Cortex of kidney (tissue), 1 donor: ENCODE measurements at places on chromosomes 3 and 15.

GRCh38 chr3:189204167-189204866 lies 32.5 kb downstream of the TPRG1 start:
- no peak for DNase-seq

DNA sequence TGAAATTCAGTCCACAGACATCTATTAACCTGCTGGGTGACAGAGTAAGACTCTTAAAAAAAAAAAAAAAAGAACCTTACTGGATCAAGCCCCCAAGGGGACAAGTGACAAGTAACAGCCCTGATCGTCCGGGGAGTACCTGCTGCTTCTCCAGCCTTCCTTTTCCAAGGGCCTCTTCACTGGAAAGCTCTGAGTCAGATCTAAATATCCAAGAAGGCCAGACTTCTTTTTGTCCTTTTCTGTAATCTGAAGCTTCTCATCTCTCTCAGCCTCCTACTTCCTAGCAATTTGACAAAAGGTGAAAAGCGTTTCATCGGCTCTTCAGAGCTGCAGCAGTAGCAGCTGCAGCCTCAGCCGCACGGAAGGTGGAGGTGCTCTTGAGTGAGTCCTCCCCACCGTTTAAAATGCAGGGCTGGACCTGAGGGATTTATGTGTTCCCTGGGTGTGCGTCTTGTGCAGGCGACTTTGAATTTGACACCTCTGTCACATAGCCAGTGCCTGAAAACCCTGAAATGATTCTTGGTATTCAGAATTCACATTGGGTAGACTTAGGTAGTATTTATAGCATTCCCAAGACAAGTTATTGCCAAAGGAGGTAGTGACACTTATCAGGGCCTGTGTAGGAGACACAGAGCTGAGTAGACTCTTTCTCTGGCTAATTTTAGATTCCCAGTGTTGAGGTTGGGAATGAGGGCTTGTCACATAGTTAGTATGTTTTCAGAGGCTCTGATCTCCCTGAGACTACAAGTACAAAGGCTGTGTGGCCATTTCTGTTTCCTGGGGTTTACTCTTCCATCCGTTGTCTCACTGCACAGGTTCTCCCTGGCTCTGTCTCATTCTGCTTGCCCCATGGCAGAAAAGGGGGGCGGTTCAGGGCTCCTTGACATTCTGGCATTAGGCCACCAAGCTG lies 291.2 kb upstream of the C2CD4B start:
- DNase-seq, result no peak

DNA sequence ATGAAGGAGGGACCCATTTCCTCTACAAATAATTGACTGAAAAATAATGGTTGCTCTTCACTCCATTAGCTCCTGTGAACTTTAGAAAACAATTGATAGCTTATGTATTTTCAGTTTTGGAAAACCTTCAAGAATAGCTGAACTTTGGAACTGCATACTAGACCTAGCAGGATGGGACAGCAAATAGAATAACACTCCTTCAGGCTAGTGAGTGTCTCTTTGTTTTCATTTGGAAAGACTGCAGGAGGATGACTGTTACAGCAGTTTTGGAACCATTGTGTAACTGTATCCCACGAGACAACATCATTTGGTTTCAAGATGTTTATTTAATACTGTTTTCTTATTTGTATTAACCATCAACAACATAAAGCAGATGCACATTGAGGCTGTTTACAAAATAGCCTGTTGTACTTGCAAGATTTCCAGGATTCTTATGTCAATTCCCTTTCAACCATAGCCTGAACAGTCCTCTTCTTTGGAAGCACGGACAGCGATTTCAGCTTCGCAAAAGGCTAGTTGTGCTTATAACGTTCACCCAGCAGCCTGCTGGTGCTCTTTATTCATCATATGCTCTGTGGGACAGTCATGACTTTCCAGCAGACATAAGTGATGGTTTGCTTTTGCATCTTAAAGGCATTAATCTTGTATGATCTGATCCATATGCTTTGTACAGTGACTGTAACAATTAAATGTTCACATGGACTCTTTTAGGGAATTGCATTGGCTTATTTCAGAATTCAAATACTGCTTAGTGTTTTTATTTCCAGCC lies 335.5 kb downstream of the IL5RA start:
- no peak for DNase-seq

DNA sequence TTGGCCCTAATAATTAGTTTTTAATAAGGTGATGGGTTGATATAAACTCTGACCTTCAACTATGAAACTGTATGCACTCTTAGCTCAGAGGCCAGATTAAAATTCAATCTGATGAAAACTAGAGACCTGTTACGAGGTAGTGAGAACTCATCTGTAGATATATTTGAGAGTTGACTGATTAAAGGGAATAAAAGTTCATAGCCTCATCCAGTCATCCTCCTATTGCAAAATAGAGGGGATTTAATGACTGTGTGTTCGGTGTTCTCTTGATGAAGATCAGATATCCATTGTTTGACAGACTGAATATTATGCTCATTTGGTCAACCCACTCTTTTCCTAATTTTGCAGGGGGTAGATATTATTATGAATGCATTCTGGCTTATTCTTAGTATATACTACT lies 23.3 kb upstream of the PLCL2 start:
- DNase-seq, result no peak

DNA sequence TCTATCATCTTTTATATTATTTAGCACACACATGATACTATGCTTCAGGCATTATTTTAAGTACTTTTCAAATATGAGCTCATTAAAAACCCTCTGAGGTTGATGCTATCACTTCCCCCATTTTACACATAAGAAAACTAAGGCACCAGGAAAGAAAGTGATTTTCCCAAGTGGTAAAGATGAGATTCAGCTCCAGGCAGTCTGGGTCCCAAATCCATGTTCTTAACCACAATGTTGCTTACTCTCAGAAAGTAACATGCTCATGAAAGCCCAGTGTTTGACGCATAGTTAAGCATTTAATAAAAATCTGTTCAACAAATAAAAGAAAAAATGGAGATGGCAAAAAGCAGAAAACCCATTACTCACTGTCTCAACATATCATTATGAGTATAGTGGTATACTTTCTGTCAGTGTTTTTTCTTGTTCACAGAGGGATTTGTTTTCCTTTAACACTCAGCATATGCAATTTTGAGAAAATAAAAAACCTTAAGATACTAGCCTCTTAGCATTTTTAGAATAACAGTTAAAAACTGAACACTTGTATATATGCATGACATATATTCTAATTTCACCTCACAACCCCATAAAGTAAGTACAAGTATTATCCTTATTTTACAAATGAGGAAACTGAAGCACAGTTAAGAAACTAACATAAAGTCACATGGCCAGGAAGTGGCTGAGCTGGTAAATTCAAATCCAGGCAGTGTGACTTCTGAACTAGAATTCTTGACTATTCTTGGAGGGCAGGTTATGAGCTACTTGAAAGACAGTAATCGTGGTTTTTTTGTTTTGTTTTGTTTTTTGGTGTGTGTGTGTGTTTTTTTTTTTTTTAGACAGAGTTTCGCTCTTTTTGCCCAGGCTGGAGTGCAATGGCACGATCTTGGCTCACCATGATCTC lies 10.4 kb downstream of the PEAK1 start:
- DNase-seq, result no peak

DNA sequence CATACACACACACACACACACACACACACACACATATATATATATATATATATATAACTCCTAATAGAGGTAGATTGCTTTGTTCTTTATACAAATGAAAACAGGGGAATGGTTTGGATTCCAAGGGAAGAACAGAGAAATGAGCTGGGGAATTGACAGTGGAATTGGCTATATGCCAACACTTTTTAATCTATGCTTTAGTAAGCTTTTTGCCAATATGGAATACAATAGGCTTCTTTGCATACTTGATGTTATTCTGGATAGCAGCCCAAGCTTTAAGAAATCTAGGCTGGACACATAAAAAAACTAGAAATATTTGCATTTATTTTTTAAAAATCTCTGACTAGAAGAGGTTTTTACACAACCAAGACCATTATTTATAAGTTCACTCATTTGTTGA lies 334.2 kb upstream of the MDFIC2 start:
- DNase-seq, result no peak

GRCh38 chr3:10806006-10806405 lies 10.0 kb upstream of the SLC6A11 start:
- no peak for DNase-seq

DNA sequence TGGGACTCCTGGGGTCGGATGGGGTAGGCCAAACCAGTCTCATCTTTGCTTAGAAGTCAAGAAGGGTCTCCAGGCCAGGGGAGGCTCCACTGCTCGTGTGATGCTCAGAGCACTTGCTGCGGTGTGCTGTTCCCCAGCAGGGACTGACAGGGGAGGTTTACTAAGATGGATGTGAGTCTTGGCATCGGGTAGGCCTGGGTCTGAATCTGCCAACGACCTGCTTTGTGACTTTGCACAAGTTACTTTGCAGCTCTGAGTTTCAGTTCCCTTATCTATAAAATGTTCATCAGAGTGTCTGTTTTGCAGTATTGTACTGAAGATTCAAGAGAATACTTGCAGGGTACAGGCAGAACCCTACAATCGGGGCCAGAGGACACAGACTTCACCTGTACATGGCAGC lies 17.3 kb upstream of the CDCP1 start:
- no peak for DNase-seq

- DNase-seq, result no peak
These were observed 329.7 kb downstream of the SI start for GRCh38 chr3:164748626-164749025.

GRCh38 chr3:59817511-59817910 lies 767.7 kb upstream of the CFAP20DC start:
- DNase-seq, result no peak

DNA sequence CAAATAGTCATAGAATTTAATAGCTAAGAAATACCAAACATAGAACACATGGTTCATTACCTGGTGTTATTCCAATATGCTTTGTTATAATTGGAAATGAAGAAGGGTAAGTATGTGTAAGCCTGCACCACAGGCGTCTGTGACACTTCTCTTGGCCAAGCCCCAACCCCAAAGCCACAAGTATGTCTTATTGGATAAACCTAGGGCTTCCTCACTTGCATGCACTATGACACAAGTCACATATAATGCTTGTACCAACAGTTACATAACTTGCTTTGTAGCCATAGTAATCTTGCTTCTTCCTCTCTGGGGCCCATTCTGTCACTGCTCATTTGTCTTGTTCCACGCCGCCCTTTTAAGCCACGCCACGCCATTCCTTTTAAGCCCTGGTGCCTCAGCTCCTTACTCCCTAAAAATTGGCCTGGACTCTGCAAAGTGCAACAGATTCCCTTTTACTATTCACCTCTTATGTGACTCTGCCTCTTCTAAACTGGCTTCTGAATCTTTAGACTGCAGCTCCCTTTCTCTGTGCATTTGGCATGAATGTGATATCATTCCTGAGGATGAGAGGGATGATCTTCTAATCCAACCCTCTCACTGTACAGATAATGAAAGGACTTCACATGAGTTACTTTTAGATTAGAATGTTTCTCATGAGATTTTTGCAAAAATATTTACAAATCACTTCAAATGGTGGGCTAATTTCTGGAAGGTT lies 48.1 kb upstream of the EPHA3 start:
- DNase-seq, result no peak

DNA sequence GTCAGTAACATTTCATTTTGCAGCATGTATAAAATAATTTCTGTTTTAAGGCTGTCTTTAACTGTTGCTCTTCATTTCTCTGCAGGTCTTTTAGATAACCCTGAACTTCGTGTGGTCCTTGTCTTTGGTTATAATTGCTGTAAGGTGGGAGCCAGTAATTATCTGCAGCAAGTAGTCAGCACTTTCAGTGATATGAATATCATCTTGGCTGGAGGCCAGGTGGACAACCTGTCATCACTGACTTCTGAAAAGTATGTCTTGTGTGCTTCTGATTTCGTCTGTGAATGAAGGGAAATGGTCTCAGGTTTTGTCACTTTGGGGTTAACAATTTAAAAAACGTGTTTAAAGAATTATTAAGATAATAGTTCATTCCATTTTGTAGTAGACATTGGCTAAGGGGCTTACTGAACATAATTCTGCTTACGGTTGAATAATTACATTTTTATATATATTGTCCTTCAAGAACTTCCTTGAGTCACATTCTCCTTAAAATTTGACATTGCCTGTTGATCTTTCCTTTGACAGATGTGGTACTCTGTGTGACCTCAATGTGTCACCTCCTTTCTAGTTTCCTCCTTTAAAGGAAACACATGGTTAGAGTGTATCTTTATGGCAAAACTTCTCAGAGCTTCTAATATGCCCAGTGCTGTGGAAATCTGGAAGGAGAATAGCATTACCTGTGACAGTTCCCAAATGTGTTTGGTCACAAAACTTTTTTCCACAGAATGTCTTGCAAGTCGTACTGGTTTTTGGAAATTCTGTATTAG lies 26.3 kb downstream of the FBXO22 start:
- no peak for DNase-seq

- no peak for DNase-seq
These were observed 14.0 kb downstream of the ARPP21 start for GRCh38 chr3:35653347-35653746.

DNA sequence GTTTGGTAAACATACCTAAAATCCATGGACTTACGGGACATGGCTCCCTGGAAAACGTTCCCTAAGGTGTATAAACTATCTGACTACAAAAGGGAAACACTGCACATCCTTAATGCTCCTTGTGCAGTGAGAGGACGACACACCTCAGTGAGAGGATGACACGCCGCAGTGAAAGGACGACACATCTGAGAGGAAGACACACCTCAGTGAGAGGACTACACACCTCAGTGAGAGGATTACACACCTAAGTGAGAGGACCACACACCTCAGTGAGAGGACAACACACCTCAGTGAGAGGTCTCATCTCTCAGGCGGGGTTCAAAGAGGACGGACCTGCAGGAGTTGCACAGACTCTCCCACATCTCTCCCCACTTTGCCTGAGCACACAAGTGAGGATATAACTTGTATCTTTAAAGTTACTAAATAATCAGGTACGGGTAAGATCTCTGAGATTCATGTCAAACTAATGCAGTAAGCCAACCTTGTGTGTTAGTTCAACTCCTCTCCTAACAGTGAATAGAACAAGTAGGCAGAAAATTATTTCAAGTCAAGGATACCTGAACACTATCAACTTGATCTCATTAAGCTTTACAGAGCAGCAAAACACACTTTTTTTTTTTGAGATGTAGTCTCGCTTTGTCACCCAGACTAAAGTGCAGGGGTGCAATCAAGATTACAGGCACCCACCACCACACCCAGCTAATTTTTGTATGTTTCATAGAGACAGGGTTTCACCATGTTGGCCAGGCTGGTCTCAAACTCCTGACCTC lies 32.1 kb downstream of the HERC2 start:
- DNase-seq, result no peak

- DNase-seq, result no peak
These were observed 18.3 kb upstream of the CYP11A1 start for GRCh38 chr15:74385733-74386132.

DNA sequence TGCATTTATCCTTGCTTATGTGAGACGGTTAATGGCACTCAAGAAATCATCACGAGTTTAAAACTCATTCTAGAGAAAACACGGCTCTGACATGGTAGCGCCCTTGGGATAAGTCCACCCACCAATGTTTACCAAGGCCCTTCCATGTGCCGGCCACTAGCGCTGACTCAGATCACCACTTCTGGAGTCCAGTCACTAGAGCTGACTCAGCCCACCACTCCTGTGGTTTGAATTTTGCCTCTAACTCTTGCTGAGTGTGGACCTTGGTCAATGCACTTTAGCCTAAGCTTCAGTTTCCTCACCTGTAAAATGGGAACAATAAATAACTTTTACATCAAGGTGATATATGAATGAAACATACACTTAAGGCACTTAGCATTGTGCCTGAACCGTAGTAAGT lies 358.4 kb upstream of the PROK2 start:
- no peak for DNase-seq
